Esophagus muscularis mucosa (tissue), 4 donors: ENCODE measurements at places on chromosomes 1 and 21.

DNA sequence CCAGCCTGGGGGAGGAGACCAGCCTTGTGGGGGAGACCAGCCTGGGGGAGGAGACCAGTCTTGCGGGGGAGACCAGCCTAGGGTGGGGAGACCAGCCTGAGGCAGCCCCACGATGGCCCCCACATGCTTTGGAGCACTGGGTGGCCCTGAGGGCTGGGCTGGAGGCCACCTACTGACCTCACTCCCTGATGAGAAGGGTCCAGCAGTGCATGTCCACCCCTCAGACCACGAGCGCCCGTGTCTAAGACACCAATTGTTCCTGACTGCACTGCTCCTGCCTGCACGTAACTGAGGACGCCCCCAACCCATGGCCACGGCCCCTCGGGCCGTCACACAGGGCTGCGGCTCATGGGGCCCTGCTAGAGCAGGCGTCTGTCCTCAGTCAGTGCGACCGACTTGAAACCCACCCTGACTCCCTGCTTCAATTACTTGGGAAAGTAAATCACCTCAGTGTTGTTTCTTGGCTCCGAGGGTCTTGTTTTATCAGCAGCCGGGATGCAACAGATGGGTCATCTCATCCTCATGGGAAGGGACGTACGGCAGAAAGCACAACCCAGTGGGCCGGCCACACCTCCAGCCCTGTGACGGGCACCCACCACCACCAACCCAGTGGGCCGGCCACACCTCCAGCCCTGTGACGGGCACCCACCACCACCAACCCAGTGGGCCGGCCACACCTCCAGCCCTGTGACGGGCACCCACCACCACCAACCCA, at the start of gene SPATC1L:
SPATC1L (minus strand) TSS at position 550 of the 715 bp plus-strand sequence. CDS start 1,643 bp downstream, outside the sequence.
- peak; percentile 85 for DNase-seq

DNA sequence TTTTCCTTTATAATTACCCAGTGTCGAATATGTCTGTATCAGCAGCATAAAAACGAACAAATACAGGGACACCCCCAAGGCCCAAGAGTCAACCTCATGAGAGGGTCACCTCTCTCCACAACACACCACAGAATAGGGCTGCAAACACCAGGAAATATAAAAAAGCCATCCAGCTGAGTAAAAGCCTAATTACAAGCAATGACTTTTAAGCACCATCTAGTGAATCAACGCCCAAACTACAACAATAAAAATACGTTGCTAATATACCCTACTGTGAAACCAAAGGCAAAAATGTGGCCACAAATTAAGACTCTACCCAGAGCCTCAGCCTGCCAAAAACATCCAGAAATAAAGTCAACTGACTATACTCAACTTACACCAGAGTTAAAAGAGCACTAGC, 817.9 kb upstream of the NEGR1 start:
- no peak for DNase-seq

GRCh38 chr1:154270833-154271232, 1.6 kb upstream of the HAX1 start:
- DNase-seq, result no peak

DNA sequence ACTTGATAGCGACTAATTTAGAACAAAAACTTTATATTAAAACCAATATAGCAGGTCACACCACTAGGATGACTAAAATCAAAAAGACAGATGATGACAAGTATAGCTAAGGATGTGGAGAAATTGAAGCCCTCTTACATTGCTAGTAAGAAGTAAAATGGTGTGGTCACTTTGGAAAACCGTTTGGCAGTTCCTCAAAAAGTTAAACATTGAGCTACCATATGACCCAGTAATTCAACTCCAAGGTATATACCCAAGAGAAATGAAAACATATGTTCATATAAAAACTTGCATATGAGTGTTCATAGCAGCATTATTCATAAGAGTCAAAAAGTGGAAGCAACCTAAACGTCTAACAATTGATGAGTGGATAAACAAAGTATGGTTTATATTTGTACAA, 13.0 kb upstream of the SERINC2 start:
- DNase-seq, result no peak
